ENCODE measurements at places on chromosomes 4 and X. TPM values are rescaled to one million over a fixed set of nuclear protein-coding genes. Genes with fewer than 3 reads are reported as not detected.

GRCh38 chr4:41043465-41043864, 170.9 kb downstream of the APBB2 start:
- DNase-seq = no peak
- H3K36me3 ChIP-seq = 0 out of 2 replicates have a peak, but pooled peaks cover 4% of the 10 kb centered on the region
- no peaks in the 10 kb centered on the region for H3K27me3 ChIP-seq
- no peaks in the 10 kb centered on the region for H3K4me1 ChIP-seq
- H3K4me3 ChIP-seq = no peak overlapping the region

DNA sequence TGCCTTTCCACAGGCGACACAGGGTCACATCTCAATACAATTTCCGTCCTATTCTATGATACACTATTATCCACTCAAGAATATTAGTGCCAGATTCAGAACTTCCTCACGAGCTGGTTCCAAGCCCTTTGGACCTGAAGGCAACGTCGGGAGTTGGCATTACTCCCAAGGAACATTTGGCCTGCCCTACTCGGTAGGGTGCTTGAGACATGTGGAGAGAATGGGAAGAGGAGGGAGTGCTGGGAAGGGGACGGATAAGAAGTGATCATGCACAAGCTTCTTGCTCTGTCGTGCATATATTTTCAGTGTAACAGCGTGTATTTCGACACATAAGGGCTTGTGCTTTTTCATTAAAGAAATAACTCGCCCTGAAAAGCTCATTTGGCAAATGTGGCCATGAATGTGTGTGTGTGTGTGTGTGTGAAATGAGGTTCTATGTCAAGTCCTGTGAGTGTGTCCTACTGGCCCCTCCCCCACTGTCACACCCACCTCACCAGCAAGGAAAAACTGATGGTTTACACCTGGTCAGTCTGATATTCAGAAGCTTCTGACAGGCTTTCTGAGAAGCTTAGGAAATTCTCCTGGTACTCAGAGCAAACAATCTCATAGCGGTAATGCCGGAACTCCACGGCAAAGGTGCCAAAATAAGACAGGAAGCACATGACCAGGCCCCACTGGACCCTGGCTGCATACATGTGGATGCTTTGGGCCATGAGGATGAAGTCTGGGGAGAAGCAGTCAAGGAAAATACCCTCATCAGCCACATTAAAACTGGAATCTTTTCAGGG, 54.8 kb downstream of the ENOPH1 start:
- no peak overlapping the region for H3K27ac ChIP-seq
- no peak overlapping the region for H3K4me3 ChIP-seq
- no peaks in the 10 kb centered on the region for H3K4me1 ChIP-seq
- DNase-seq = no peak
- no peaks in the 10 kb centered on the region for H3K27me3 ChIP-seq

GRCh38 chr4:36163198-36163597, 81.1 kb downstream of the ARAP2 start:
- no peak overlapping the region for H3K27ac ChIP-seq
- H3K4me3 ChIP-seq = no peak overlapping the region
- no peaks in the 10 kb centered on the region for H3K4me1 ChIP-seq
- no peaks in the 10 kb centered on the region for H3K36me3 ChIP-seq
- H3K27me3 ChIP-seq = no peaks in the 10 kb centered on the region

DNA sequence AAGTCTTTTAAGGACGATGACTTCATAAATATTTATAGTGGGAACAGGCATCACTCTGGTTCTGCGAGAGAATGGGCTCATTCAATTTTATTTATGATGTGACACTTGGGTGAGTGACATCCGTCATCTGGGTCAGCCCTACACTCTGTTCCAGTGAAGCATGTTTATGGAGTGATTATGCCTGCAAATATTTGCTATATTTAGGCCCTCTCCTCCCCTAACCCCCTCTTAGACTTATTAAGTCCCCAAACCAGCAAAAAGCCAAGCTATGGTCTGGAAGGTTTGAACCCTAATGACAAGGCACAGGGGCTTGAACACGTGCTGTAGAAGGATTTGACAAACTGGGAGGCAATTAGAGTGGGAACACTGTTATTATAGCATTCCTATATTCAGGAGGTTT, 55.9 kb downstream of the C4orf51 start:
- DNase-seq = no peak
- H3K27me3 ChIP-seq = no peaks in the 10 kb centered on the region
- peaks cover 38% of the 10 kb centered on the region for H3K4me1 ChIP-seq
- H3K4me3 ChIP-seq = peak overlapping the region; percentile 76
- H3K27ac ChIP-seq = peak overlapping the region; percentile 100

GRCh38 chrX:103730796-103731493, 20.2 kb downstream of the TMEM31 start:
- H3K4me3 ChIP-seq = peak overlapping the region; percentile 40
- H3K36me3 ChIP-seq = no peaks in the 10 kb centered on the region
- H3K27me3 ChIP-seq = no peaks in the 10 kb centered on the region

GRCh38 chr4:88746206-88746605, 48.6 kb upstream of the NAP1L5 start:
- no peak overlapping the region for H3K4me3 ChIP-seq
- H3K27ac ChIP-seq = no peak overlapping the region

NUDT11 gene
- total RNA-seq = 12.4 TPM
